ENCODE measurements at places on chromosomes 12 and 14.

GRCh38 chr12:93946542-93947150 is 201.7 kb upstream of the PLXNC1 start:
- DNase-seq, result no peak

- DNase-seq, result no peak
Measured at GRCh38 chr14:102966681-102967505, 44.4 kb downstream of the AMN start.

- DNase-seq, result no peak
Measured at GRCh38 chr12:33265900-33266299, 173.7 kb downstream of the SYT10 start.

DNA sequence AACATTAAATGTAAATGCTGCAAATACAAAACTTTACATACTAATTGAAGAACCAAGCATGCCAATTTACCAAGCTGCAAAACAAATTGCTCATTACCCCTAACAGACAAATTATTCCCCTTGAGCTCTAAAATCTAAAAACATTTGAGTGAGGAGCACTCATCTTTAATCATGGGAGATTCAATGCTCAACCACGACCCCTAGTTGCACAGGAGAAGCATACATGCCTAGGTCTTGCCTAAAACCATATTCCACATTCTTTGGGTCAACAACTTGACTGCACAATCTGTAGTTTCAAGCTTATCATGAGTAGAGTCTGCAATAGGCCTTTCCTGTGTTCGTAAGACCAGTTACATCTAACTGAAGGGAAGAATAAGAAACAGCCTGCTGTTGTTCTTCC is 69.7 kb downstream of the MGAT4C start:
- no peak for DNase-seq

- no peak for DNase-seq
Measured at GRCh38 chr12:356276-356988, 32.7 kb downstream of the KDM5A start.

GRCh38 chr12:124716208-124717130 is 147.2 kb downstream of the SCARB1 start:
- DNase-seq, result no peak

GRCh38 chr12:132053338-132054330 is 90.5 kb downstream of the DDX51 start:
- no peak for DNase-seq

- DNase-seq, result no peak
Measured at GRCh38 chr14:82432301-82433105, 898.9 kb upstream of the SEL1L start.

- no peak for DNase-seq
Measured at GRCh38 chr14:90408713-90409112, 11.9 kb downstream of the CALM1 start.

- DNase-seq, result no peak
Measured at GRCh38 chr12:80230068-80230467, 130.7 kb downstream of the OTOGL start.

DNA sequence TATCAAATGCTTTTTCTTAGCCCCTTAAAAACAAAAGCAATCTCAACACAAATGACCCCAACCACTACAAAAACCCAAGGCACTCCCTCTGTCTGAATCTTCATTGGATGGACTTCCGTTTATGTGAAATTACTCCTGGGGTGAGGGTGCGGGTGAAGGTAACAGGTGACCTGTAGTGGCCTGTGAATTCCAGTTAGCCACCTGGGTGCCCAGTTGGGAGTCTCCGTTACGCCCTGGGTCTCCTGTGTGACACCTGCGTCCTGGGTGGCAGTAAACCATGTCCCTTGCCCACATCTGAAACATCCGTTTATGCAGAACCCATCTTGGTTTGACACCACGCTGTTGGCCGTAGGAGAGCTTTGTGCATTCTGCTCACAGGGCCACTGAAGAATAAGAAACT is 62.6 kb downstream of the CCDC92 start:
- DNase-seq, result no peak

- DNase-seq, result no peak
Measured at GRCh38 chr12:127296591-127296990, 970.4 kb upstream of the TMEM132C start.

DNA sequence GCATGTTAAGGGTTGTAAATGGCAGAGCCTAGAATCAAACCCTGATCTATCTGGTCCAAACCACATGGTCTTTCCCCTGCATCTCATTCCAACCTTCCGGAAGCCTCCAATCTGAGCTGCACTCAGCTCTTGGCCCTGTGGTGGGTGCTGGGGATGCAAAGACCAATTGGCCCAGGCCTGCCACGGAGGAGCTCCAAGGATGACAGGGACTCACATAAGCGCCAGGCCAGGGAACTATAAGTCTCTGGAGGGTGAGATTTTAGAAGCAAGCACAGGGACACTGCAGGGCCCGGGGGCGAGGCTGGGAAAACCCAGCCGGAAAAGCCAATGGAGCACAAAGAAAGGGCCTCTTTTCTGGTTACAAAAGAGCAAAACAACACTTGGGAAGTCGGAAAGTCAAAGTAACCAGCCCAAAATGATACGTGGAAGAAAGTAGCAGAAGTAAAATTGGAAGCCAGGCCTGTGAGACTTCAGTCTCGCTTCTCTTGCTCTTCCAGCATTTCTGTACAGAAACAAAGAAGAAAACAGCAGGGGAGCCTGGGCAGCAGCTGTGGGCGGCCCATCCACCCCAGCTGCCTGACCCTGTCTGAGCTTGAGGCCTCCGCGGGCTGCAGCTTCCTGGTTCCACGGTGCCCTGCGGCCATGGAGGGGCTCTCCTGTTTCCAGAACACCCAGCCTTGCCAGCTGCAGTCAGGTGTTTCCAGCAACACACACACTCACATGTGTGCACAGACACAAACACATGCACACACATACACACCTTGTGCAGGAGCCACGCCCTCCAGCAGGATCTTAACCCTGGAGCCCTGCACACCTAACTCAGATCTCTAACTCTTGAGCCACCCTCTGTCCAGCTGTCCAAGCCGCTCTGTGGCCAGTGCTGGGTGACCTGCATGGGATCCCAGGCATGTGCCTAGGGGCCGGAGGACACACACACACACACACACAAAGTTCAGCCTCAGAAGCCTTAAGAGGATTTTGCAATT is 178.2 kb downstream of the BCL11B start:
- DNase-seq, result no peak

DNA sequence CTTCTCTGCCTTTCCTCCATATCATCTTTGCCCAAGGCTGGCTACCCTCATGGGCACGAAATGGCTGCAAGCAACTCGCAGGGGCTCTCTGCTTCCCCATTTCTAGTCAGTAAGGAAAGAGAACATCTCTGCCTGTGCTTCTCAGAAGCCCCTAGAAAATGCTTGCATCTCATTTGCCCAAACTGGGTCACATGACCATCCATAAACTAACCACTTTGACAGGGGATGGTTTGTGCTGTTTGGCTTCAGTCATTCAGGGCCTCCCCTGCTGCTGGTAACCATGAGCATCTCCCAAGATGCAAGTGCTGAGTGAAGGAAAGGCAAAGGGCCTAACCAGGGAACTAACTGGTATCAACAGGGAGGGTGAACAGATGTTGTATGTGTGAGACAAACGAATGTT is 91.1 kb downstream of the CCDC60 start:
- DNase-seq, result no peak

DNA sequence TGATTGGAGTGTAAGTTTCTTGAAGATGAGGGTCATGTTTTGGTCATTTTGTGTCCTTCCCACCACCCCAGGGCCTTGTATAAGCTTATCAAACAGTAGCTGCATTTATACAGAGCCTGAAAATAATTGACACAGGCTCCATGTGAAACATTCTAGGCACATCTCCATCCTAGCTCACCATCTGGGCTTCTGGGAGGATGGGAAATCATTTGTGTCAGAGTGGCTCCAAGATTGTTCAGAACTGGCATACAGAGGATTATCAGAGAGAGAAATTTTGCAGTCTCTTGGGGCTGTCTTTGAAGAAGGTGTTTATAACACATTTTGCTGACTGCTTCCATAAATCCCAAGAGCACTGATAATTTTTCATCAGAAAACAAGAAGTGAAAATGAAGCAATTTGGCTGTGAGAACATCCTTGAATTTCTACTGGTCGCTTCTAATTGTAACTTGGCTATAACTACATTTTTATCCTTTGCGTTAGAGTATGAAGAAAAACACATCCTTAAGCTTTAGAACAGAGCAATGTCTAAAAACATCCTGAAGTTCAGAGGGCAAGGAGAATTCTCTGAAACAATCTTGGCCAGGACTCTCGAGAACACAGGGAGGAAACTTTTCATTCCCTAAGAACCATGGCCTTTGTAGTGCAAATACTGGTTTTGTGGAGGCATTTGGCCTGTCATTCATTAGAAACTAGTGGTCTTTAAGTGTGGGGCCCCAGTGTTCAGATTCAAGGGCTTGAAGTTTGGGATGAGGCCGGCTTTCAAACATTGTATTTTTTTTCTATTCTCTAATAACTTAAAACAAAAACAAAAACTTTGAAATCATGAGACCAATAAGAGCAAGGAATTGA is 151.1 kb downstream of the DACT1 start:
- DNase-seq, result no peak

DNA sequence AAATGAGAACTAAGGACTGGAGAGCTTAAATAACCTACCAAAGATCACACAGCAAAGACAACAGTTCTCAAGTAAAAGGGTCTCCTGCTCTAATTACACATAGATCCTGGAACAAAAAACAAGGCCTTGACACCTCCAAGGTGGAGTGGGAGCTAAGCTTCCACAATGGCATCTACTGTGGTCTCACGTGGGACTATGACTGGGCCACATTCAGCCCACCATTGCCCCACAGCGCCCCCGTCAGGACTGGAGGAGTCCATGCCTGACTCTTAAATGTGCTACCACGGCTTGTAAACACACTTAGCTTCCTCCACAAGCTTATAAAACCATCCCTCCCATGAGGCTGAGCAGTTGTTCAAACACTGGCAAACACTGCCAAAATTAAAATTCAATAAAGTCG is 88.5 kb downstream of the GCH1 start:
- DNase-seq, result no peak

DNA sequence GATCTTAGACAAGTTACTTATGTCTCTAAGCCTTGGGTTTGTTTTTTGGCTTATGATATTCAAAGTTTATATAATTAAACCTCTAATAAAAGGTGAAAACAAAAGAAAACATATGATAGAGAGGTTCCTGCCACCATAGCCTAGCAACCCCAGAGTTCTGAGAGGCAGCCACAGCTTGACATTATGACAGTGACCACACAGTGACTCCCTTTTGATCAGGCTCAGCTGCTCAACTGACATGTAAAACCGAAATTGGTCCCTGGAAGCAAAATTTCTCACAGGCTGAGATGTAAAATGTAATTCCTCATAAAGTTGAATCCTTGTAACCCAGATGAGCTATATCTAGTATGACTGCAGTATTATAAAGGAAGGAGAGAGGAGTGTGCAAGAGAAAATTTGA is 108.5 kb downstream of the GCH1 start:
- no peak for DNase-seq

- DNase-seq, result no peak
Measured at GRCh38 chr14:50312734-50313054, 570 bp downstream of the DMAC2L start.

GRCh38 chr14:98580131-98580678 is 691.8 kb downstream of the BCL11B start:
- no peak for DNase-seq

DNA sequence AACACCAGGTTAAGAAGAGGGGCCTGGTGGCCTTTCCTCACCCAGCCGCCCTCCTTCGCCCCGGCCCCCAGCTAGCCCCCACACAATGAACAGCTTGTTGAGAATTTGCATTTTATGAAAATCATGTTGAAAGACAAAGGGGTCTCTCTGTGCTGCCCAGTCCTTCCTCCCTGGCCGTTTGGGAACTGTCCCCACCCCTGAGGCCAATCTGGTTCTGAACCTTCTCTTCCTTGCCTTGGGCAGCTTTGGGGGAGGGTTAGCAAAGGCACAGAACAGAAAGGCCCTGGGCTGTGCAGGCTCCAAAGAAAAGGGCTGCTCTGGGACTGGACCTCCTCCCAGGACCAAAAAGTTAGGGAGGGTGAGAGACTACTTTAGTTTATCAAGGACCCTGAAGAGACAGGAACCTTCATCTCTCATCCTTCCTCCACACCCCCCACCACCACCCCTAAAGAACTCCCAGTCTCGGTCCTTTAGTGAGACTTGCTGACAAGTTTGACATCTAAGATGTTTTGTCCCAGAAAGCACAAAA is 1.3 kb downstream of the TAMALIN start:
- DNase-seq, result no peak

DNA sequence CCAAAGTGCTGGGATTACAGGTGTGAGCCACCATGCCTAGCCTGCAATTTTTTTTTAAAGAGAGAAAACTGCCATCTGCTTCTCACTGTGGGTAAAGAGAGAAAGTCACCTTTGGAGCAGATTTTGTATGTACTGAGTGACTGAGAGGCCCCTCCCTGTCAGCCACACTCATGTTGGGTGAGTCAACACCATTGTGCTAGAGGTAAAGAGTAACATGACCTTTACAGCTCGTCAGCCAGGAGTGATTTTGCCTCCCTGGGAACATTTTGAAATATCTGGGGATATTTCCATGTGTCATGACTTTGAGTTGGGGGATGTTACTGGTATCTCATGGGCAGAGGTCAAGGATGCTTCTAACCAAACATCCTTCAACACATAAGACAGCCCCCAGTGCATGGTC is 115.2 kb downstream of the KSR2 start:
- no peak for DNase-seq
